Hair follicular keratinocyte (primary cell): ENCODE measurements at places on chromosomes 2 and 18. TPM values are rescaled to one million over a fixed set of nuclear protein-coding genes. Genes with fewer than 3 reads are reported as not detected.

The CFAP65 gene
- total RNA-seq: not detected in 2 replicates

The ADCY3 gene
- total RNA-seq: 37.5 and 46.3 TPM in 2 replicates

The TMEM17 gene
- 2.9 and 5.5 TPM in 2 replicates for total RNA-seq

The OTX1 gene
- total RNA-seq: 1.4 and 2.9 TPM in 2 replicates

The CCL20 gene
- 10.0 and 10.8 TPM in 2 replicates for total RNA-seq

The TEKT4 gene
- not detected in 2 replicates for total RNA-seq

The GPBAR1 gene
- total RNA-seq: not detected in 2 replicates

The SCN7A gene
- not detected in 2 replicates for total RNA-seq

The DAW1 gene
- 1.4 and 2.5 TPM in 2 replicates for total RNA-seq

The CDK15 gene
- 0.16 and 0.72 TPM in 2 replicates for total RNA-seq

The EMX1 gene
- 0.16 TPM in 1 of 2 replicates, not detected in the other for total RNA-seq

The NTSR2 gene
- not detected in 2 replicates for total RNA-seq

The MBP gene
- total RNA-seq: 16.9 and 20.2 TPM in 2 replicates
